Stimulated activated naive CD8-positive, alpha-beta T cell treated with anti-CD3 and anti-CD28 coated beads, Interleukin-15, Interleukin-2, amounts not matched to agents 100 U/mL and 50 U/mL, for 24 hours (primary cell): ENCODE measurements at places on chromosomes 4 and X.

DNA sequence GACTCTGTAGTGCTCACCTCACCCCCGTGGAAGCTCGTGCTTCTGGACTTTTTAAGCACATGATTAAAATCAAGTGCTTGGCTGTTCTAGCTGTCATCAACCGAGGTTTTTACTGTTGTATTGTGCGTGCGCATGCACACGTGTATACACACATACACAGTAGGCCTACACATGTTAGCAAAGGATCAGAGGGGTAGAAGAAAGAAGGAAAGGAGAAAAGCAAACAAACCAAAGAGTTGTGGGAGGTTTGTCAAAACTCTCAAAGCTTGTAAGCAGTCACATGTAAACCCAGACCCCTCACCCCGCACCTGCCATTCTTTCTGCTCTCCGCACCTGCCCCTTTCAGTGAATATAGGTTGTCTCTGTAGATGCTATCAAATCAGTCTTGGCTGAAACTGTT, 311.8 kb downstream of the HS3ST1 start:
- DNase-seq, result no peak

GRCh38 chrX:13077168-13077567, 32.7 kb upstream of the FAM9C start:
- DNase-seq, result no peak

DNA sequence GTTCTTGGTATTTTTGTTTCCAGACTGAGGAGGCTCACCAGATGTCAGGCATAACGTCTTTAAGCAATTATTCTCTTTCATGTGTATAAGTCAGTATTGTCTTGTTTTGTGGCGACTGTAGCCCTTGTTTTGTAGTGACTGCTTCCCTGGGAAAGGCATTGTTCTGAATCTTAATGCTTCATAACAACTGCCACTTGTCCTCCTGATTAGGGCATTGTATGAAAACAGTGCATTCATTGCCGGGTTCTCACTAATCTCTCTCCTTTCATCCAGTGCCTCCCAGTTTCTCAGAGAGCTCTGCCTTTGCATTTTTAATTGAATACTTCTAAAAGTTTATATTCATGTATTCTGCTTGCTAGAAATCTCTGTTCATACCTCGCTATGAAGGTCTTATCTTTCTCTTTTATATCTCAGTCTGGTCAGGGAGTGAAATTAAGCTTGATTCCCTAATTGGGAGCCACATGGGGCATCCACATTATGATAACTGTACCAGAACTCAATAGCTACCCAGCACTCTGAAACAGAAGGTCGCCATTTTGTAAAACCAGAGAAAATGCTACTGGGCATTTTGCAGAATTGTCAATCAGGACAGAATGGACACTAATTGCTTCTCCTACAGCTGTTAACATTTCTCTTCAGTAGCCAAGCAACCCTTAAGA, 149.8 kb downstream of the GBA3 start:
- DNase-seq, result no peak

- no peak for DNase-seq
Measured at GRCh38 chr4:38004887-38005286, 44.7 kb downstream of the PTTG2 start.

DNA sequence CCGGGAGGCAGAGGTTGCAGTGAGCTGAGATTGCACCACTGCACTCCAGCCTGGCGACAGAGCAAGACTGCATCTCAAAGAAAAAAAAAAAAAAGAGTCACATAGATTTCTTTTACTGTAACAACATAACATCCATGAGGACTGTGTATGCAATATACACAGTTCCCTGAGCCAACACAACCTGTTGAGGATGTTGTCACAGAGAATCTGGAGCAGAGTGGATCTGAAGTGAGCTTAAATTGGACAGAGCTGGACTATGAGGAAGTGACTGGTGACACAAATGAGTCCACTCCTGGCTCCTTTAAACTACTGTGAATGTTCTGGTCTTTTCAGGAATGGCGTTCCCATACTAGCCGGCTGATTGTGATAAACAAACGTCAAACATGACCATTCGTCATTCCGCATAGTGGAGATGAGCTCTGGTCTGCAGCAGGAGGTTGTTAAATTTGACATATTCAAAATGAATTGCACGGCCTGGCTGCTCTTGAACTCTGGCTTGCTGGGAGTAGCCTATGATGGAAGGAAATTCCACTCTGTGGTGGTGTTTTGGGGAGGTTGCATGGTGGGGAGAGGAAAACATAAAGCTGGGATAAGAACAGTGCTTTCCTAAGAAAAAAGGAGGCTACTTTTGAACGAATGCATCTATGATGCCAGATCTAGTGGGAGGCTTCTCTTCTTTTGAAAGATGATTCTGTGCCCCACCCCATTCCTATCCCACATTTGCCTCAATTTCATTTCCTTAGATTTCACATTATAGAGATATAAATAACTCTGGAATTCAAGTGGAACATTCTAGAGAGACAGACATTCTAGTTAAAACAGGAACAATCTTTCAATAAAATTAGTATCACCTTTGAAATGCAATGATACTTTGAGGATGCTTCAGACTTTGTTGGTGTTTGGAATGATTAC, 149.5 kb downstream of the SHROOM3 start:
- no peak for DNase-seq

- DNase-seq, result no peak
Measured at GRCh38 chr4:7584606-7585159, 150.0 kb upstream of the PSAPL1 start.

DNA sequence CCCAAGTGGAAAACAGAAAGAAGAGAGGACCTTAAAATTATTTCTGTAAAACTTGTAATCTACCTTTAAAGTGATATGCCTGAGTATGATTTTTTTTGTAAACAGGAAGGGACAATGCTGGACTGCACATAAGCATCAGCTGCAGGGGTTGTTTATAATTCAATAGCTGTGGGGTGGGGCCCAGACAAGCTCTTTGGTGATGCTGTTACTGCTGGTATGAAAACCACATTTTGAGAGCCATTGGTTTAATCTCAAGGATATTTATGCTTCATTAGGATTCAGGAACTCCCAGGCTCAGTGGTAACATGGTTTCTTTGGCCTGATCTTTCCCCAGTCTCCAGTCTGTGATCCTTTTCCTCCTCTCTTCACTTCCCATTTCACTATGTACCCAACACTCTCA, 34.3 kb upstream of the GRPR start:
- no peak for DNase-seq

- no peak for DNase-seq
Measured at GRCh38 chr4:19941434-19941833, 310.3 kb upstream of the SLIT2 start.

DNA sequence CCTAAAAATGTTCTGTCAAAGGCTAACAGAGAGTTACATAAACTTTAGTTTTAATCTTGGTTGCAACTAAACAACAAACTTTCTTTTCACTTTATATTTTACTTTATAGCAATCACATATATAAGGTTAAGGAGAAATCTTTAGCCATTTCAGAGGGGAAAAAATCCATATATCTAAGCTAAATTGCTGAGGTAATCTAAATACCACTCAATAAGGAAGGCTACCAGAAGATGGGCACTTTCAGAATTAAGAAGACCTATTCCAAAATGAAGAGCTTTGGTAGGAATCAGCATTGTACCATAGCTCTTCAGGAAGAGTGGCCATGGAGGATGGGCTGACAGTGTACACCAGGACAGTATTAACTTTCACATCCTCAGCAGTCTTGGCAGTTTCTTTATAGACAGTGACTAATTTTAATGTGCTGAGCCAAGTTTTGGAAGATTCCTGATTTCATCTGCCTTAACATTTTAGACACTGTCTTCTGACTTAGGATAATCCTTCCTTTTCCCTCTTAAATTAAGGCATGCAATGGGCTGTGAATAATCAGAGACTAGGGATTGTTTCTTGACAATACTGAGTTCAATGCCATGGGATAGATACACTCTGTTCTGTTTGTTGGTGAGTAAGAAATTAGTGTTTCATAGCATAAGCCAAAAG, 7.1 kb downstream of the FAT4 start:
- no peak for DNase-seq

GRCh38 chr4:98222306-98222705, 38.9 kb upstream of the RAP1GDS1 start:
- DNase-seq, result no peak

DNA sequence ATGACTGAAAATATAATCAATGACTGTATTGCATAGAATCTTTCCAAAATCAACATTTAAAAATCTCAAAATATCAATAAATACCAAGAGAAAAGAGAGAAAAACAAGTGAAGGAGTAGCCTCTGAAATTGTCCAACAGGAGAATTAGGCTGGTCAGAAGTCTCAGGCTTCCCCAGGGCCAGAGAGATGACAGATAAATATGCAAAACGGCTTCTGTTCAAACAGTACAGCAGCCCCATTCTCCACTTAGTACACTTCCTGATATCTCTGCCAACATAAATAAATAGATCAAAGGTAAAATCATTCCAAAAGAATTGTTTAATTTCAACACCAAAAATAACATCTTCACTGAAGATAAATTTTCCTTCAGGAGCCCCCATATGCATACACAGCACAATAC, 204.7 kb upstream of the GABRA2 start:
- no peak for DNase-seq

DNA sequence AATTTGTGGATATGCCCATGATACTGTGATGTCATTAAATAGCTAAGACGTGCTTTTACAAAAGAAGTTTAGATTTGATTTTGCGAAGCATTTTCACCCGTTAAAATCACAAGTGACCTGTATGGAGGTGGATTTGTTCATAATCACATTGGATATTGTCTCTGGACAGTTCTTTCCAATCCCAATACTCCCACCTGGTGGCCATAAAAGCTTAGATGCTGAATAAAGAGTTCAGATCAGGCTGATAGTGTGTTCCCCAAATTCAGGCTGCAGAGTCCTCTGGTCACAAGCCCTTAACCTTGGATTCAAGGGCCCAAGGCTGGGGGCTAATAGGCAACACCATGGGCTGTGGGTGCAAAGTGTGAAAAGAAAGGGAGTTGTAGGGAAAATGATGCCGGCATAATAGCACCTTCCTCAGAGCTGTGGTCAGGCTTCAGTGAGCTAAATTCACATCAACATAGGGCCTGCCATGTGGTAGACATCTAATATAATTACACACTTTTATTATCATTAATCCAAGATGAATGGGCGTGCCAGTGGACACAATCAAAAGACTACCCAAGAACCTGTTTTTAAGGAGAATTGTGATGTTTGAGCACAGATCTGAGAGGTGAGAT, 28.1 kb downstream of the SMIM43 start:
- DNase-seq, result peak; percentile 35

DNA sequence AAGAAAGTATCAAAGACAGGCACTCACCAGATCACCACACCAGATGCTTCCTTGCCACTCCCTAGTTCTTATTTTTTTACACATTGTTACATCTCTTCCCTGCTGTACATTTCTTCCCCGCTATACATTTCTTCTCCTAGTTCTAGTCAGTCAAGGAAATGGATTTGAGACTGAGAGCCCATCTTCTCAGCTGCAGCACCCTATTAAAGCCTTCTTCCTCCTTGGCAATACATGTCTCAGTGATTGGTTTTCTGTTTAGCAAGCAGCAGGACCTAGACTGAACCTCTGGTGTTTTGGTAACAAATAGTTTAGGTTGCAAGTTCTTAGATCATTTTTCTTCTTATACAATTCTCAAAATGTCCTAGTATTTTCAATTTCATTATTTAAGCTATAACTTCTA, 35.3 kb upstream of the KLHL8 start:
- no peak for DNase-seq

DNA sequence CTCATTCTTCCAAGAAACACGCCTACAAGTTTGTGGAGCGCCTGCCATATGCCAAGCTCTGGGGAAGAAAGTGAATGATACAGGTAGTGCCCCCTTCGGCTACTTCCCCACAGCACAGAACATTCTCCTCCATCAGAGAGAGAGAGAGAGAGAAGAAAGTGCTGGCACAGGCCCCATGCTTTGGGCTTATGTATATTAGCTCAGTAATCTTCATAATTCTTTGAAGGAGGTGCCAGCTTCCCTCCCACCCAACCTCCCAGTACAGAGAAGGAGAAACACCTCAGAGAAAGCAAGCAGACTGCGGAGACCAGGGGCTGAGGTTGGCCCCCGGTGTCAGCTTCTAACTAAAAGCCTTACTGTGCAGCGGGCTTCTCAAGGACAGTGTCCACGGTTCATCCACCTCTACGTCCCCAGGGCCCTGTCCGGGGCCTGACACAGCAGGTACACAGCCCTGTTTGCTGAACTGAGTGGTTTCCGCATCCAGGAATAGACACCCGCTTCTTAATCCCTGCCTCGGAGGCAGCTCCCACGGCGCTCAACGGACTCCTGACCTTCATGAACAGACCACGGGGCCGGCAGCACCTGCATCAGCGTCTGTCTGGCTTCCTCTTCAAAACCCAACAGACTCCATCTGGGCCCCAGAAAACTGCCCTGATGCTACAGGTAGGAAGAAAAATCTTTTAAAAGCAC, 50.2 kb downstream of the JAKMIP1 start:
- no peak for DNase-seq

DNA sequence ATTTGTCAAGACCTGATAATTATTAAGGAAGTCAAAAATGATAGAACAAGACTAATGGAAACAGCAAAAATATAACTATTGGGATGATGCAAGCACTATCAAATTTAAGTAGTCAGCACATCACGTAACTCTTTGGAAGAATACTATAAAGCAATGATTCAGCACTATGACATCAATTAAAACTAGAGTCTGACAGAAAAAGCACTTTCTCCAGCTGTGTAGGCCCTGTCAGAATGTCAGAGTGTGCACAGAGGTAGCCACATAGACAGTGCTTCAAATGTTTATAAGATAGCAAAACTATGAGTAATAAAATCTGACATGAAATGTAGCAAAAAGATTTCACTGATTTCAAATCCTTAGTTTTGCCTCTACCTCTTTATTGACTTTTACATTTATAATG, 1226.6 kb upstream of the ADGRL3 start:
- DNase-seq, result no peak

DNA sequence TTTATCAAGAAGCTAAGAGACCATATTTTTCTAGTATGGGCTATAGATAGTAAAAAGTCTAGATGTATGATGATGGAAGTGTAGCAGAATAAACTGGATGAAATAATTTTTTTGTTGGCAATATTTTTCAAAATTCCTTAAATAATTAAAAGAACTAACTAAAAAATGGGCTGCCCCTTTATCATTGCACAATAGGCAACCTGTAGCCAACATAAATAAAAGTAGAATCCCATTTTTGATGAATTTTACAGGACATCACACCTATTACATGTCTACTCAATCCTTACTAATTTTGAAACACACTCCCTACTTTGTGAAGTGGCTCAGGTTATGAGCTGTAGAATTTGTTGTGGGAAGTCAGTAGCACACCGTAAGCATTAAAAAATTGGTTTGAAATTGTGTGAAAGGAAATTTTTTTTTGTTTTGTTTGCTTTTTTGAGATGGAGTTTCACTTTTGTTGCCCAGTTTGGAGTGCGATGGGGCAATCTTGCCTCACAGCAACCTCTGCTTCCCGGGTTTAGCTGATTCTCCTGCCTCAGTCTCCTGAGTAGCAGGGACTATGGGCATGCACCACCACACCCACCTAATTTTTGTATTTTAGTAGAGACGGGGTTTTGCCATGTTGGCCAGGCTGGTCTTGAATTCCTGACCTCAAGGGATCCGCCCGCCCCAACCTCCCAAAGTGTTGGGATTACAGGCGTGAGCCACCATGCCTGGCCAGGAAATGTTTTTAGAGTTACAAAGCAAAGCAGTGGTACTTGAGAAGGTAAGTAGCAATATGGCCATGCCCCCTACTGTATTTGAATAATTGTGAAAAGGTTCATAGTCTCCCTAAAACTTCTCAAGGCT, 8.9 kb upstream of the RUFY3 start:
- DNase-seq, result no peak

GRCh38 chr4:120202222-120202621, 135.6 kb upstream of the MAD2L1 start:
- DNase-seq, result no peak

- DNase-seq, result peak; percentile 28
Measured at GRCh38 chrX:123731258-123731986, 1.4 kb downstream of the THOC2 start.
